Kidney epithelial cell (primary cell): ENCODE measurements at places on chromosomes 4 and X. TPM values are rescaled to one million over a fixed set of nuclear protein-coding genes. Genes with fewer than 3 reads are reported as not detected.

GRCh38 chr4:72820107-72820506, 249.4 kb downstream of the COX18 start:
- no peak for DNase-seq

The CT45A5 gene
- total RNA-seq = not detected in 2 replicates

The MAGEA4 gene
- not detected in 2 replicates for total RNA-seq

DNA sequence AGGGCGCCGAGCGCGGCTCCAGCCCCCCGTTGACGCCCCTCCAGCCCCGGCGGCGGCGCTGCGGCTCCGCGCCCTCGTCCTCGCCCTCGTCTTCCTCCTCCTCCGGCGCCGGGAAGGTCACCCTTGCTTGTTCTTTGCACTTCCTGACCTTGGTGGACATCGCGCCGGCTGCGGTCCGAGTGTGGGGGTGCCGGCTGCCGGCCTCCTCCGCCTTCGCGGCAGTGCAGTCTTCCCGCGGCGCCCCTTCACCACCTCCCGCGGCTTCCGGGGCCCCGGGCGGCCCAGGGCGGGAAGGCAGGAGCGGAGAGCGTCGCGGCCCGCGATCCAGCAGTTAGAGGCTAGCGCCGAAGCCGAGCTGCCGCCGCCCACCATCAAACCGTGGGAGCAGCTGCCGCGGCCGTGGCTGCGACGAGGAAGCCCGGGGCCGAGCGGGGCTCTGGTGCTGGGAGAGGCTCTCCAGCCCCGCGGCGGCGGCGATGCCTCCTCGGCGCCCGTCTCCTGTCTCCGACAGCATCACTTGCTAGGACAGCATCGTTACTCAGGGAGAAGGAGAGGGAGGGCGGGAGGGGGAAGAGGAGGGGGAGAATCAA, at the start of gene TRPC3:
Gene TRPC3, minus strand, starts transcription at position 540 of the 590 bp plus-strand sequence. Its CDS starts 380 bp downstream, at position 160.
- no peak for DNase-seq

DNA sequence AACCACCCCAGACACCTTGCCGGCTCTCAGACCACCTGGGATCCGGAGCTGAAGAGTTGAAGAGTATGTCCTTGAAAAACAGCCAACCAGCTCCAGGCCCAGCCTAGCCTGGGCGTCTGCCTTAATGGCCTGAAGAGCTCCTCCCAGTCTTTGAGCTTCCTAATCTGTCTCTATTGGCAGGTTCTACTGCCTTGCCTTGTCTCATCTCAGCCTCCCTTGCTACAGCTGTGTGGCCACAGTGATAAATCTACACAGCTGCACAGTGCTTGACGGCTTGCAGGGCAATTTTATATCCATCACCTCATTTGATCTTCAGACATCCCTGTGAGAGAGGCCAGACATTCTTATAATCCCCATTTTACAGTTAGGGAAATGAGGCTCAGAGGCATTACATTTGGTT, 19.9 kb downstream of the AWAT2 start:
- DNase-seq = no peak

DNA sequence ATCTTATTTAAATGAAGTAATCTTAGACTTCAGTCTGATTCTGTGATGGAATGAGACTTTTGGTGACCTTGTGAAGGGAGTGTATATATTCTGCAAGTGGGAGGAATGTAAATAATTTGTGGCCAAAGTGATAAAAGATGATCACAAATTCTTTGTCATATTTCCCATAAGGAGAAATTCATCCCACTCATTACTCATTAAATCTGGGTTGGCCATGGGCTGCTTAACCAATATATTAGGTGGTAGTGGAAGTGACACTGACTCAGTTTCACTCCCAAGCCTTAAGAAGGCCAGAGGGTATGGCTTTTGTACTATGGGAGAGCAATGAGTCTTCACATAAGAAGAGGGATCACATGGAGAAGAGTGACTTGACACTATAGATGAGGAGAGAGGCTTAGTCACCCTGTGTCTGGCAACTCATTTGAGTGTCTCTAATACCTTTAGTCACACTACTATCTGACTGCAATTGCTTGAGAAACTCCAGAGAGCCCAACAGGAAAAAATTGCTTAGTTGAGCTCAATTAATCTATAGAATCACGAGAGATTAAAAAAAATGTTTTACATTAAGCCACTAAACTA, 408.2 kb upstream of the PITX2 start:
- no peak for DNase-seq

DNA sequence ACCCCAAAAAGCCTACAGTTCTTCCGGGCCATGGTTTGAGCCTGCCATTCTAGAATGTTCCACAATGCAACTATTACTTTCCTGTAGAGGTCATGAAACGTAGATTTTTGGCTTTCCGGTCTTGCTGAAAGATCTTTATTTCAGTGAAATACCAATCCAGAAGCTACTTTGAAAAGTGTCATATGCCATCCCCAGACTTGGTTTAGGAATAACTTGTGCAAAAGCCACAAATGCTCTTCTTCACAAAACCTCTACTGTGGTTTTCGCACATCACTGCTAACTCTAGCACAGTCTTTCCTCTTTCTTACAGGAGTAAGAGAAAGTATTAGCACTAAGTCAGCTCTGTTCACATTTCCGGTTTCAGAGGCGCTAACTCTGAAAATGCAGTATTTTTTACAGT, 12.7 kb upstream of the CD40LG start:
- DNase-seq = no peak

The SMIM31 gene
- total RNA-seq = not detected in 2 replicates

The CABS1 gene
- not detected in 2 replicates for total RNA-seq

The SLC34A2 gene
- 3.3 and 6.1 TPM in 2 replicates for total RNA-seq

- no peak for DNase-seq
These were observed 51.7 kb downstream of the PHF8 start for GRCh38 chrX:53992589-53992988.

The FAM47E gene
- total RNA-seq = 2.3 and 3.1 TPM in 2 replicates

- DNase-seq = no peak
These were observed 73.9 kb upstream of the IRF2 start for GRCh38 chr4:184548316-184548647.

- no peak for DNase-seq
These were observed 63.3 kb upstream of the RELL1 start for GRCh38 chr4:37749398-37749988.

The RIBC1 gene
- total RNA-seq = 0.38 and 0.41 TPM in 2 replicates

GRCh38 chr4:2441393-2442174, 22.8 kb downstream of the CFAP99 start:
- DNase-seq = no peak

DNA sequence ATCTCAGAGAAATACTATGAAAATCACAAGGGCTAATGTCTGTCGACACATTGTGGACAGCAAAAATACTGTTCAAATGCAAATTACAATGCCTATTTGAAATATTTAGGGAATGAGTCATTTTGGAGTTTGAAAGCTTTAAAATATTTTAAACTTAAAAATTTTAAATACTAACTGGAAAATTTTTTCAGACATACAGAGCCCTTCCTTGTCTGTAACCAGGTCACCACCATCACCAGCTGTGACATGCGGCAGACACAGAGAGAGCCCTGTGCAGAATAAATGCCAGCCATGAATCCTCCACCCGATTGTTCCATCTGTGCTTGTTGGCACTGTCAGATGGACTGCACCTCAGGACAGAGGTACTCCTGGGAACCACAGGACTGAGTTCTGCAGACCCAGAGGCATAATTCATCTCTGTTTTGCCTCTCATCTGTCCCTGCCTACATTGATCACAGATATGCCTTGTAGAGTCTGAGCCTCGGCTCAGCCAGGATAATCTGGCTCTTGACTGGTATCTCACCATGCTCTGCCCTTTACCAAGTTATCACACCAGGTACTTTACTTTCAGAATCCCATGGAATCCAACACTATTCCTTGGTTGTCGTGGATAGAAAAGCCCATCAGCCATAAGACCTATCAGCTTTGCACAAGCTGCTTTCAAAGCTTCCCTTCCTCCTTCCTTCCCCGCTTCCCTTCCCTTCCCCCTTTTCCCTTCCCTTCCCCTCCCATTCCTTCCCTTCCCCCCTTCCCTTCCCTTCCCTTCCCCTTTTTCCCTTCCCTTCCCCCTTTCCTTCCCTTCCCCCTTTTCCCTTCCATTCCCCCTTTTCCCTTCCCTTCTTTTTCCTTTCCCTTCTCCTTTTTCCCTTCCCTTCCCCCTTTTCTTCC, 67.2 kb downstream of the TBC1D9 start:
- no peak for DNase-seq
